ENCODE measurements at places on chromosomes 4 and X.
A peak's percentile ranks its signal among the peaks of the same experiment; 100 is the strongest.

DNA sequence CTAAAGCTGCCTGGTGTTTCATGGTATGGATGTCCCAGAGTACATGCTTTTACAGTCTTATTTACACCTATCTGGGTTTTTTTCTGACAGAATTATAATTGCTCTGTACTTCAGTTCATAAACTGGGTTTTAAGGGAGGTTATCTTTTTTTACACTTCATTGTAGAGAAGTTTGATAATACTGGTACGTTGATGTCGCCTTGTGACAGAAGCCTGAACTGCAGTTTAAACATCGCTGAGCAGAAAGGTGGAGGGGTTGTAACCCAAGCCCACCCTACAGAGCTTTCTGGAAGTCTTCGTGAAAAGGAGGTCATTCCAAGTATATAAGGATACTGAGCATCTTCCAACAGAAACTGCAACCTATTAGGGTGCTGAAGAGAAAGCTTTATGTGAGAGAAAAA lies 46.4 kb downstream of the BEX1 start:
- no peak for DNase-seq

- DNase-seq, result no peak
Observed at GRCh38 chr4:98638661-98639060, 19.8 kb downstream of the TSPAN5 start.

DNA sequence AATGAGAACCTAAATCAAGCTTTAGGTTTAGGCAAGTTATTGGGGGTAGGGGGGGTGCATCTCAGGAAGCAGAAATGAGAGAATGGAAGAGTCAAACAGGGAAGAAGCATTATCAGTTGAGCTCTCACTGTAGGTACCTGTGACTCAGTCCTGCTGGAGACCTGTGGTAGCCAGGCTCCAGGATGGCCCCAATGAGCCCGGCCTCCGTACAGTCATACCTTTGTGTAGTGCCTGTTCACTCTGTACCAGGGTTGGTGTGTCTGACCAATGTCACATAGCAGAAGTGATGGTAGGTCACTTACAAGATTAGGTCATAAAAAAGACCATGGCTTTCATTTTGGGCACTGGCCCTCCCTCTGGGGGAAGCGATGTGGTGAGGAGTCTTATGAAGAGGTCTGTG lies 45.3 kb upstream of the NMU start:
- DNase-seq, result no peak

- peak; percentile 61 for DNase-seq
Observed at GRCh38 chr4:122652379-122652778, 31.5 kb upstream of the IL21 start.

DNA sequence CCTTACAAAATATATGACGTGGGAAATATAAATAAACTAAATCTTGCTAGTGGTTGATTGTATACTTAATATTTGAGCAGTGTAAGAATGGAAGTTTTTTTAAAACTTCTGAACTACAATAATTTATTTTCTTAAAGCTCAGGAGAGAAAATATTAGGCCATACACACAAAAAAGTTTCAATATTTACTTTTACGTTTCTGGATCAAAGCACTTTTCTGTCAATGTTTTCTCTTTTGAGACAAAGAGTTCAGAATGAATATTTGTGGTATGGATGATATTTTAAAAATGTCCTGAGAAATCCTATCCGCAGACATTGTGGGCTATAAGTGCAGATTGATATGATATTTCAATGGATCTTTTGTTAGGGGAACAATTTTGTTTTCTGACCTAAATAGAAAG lies 109.9 kb downstream of the TLL1 start:
- DNase-seq, result peak; percentile 43

DNA sequence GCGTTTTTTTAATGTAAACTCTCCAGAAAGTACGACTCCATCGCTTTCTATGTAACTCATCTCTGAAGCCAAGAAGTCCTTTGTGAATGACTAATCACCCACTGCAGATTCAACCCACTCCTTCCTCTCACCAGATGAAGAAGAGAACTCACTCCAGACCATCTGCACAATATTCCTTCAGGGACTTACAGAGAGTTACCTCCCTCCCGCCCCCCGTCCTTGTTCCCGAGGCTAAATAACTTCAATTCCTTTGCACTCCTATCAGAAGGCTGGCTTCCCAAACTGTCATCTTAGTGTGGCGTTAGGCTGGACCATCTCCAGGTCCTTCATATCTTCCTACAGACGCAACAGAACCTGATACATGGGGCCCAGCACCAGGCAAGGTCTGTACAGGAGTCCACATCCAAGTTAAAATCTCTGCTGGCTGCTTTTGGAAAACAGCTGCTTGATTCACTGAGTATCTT lies 82.4 kb downstream of the AFAP1 start:
- peak; percentile 95 for DNase-seq

Measured in fibroblast of skin of back (primary cell).